Stimulated activated naive CD4-positive, alpha-beta T cell (primary cell): ENCODE measurements at places on chromosomes 13 and 19.

DNA sequence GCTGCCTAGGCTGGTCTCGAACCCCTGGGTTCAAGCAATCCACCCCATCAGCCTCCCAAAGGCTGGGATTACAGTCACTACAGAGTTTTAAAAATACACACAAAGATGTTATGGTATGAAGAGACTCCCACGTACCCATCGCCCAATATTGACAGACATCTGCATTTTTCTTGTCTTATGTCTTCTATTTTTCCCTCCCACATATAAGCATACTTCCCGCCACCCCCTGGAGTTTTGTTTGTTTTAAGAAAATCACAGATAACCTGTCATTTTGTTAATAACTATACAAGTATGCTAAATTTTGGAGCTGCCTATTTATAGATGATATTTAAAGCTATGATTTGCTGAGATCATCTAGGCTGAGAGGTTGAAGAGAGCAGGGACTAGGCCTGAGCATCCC lies 6.2 kb upstream of the SMG9 start:
- no peak for DNase-seq

DNA sequence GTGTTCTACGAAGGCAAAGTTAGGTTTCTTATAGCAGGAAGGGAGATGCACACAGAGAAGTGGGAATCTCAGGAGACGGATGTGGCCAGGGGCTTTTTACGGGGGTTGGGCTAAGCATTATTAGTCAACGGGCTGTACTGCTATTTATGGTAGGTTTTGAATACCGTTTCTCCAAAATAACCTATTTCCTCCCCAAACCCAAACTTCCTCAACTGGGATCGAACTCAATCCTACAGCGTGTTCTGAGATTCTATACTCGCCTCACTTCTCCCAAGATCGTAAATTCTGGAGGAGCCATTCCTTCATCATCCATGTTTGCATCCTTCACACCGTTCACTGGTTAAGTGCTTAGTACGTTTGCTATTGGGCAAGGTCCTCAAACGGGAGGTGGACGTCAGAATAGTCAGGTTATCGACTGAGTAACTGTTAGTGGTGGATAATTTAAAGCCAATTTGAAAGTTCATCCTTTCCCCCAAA lies 1.2 kb upstream of the TRIM13 start:
- DNase-seq: no peak

DNA sequence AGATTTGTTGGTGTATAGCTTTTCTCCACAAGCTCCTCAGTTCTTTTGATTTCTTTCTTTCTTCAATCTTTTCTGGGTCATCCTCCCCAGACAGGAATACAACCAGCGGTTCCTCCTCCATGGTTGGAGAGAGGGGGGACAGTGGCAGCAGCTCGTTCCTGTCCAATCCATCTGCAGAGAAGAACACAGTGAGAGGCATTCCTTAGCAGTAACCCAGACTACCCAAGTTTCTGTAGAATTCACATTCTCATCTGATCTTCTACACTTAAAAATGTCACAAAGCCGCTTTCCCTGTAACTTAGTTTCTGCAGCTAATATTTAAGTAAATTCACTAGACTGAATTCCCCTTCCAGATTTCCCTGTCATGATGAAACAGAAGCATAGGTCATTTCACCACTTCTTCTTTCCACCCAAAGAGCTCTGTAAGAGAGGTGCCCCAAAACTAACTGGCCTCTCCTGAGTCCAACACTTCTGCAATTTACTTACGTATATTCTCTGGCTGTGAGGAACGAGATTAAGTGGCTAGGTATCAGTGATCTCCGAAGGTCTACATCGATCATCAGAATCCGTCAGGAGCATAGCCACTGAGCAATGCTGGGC lies 171.9 kb downstream of the TBC1D4 start:
- no peak for DNase-seq

- DNase-seq: no peak
Observed at GRCh38 chr19:28330831-28331230, 882.1 kb downstream of the UQCRFS1 start.

GRCh38 chr19:51029718-51030117 lies 3.3 kb upstream of the KLK11 start:
- no peak for DNase-seq

GRCh38 chr13:25378528-25378927 lies 6.8 kb downstream of the ATP8A2 start:
- no peak for DNase-seq

- DNase-seq: no peak
Observed at GRCh38 chr13:98488736-98489135, 88.2 kb downstream of the STK24 start.

- peak; percentile 27 for DNase-seq
Observed at GRCh38 chr13:99281811-99282263, 23.7 kb upstream of the GPR18 start.

- DNase-seq: no peak
Observed at GRCh38 chr13:31209172-31209840, 9.5 kb downstream of the B3GLCT start.

DNA sequence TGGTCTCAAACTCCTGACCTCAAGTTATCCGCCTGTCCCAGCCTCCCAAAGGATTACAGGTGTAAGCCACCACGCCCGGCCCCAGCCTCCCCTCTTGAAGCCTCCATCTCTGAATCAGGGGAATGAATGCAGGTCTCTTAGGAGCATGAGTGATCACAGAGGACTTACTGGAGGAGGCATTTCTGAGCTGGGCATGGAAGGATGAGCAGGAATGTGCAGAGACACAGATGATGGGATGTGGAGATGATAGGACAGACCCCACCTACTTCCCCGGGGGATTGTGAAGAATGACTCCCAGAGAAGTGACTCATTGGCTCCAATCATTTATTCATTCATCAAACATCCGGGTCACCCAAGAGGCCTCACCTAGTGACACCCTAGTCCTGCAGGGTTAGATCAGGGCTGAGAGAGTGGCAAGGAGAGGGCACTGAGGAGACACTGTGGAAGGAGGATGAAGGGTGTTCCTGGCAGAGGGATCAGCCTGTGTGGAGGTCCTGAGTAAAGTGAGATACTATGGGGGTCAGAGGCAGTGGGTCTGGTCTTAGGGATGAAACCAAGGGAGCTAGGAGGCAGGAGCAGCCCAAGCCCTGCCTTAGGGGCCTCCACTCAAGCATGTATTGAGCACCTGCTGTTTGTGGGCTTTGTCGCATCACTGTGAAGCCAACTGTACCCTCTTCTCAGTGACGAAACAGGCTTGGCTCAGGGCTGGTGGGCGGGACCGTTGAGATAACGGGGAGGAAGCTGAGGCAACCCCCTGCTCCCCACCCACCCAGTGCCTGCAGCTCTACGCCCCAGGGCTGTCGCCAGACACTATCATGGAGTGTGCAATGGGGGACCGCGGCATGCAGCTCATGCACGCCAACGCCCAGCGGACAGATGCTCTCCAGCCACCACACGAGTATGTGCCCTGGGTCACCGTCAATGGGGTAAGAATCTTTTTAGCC lies 3.0 kb downstream of the IFI30 start:
- no peak for DNase-seq

- no peak for DNase-seq
Observed at GRCh38 chr13:31322026-31322425, 122.3 kb downstream of the B3GLCT start.

- no peak for DNase-seq
Observed at GRCh38 chr13:39935155-39935554, 279.7 kb downstream of the COG6 start.

DNA sequence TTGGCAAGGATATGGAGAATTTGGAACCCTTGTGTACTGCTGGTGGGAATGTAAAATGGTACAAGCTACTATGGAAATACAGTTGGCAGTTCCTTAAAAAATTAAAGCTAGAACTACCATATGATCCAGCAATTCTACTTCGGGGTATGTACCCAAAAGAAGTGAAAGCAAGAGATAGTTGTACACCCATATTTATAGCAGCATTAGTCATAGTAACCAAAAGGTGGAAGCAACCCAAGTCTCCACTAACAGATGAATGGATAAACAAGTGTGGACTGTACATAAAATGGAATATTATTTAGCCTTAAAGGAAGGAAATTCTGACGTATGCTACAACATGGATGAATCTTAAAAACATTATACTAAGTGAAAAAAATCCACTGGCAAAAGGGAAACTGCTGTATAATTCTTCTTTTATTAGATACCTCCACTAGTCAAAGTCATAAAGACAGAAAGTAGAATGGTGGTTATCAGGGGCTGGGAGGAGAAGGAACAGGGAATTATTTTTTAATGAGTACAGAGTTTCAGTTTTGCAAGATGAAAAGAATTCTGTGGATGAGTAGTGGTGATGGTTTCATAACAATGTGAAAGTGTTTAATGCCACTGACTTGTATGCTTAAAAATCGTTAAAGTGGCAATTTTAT lies 141.6 kb downstream of the RXFP2 start:
- no peak for DNase-seq

GRCh38 chr19:12872941-12873890 lies 8.0 kb downstream of the DNASE2 start:
- peak; percentile 64 for DNase-seq

DNA sequence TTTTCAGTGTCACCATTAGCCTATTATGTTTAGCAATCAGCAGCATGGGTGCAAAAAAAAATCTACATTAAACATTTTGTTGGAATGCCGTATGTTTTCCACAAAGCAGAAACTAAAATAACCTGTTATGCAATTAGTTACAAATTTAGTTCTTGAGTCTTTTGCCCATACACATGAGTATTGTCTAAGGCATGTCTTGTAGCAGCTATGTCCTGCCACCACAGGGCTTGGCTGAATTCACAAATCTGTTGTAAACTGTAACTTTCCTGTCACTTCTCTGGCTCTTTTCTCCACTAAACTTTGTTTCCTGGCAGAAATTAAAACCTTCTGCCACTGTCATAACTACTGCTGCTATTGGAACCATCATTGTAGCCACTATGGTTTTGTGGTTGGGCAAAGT lies 277.9 kb upstream of the SPRY2 start:
- no peak for DNase-seq

DNA sequence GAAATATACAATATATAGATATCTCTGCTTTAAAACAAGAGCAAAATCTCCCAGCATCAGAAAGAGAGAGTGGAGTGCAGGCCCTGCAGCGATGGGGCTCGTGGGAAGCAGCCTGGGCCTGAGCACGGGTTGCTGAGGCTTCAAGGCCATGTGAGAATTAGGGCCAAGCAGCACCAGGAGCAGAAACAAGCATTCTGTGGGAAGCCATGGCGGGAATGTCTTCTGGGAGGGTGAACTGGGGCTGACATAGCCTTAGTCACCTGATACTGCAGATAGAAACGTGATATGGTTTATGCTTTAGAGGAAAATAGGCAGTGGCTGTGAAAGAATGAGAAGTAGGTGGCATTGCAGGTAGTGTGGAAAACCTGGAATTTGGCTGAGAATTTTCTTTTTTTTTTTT lies 472.3 kb downstream of the IRS2 start:
- no peak for DNase-seq

DNA sequence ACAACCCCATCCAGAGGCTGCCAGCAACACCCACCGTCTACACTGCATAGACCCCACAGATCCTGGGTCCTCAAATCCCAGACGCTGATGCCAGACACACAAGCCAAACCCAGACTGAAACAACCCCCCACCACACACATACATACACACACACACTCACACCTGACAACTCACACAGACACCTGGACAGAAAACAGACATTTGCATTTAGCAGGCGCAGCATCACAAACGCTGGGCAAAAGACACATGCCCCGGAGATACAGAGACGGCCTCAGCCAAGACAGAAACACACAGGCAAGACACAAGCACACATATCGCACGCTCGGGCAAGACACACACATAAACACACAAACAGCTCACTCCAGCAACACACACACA lies 1.3 kb downstream of the BBC3 start:
- no peak for DNase-seq

GRCh38 chr19:18496167-18496979 lies 25.5 kb downstream of the ELL start:
- no peak for DNase-seq

DNA sequence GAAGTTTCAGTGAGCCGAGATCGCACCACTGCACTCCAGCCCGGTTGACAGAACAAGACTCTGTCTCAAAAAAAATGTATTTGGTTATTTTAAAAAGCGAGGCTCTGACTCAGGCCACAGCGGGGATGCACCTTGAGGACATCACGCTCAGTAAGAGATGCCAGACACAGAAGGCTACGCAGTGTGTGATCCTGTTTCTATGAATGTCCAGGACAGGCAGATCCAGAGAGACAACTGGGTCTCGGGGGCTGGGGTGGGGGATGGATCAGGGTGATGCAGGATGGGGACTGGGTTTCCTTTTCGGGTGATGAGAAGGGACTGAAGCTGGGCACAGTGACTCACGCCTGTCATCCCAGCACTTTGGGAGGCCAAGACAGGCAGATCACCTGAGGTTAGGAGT lies 5.4 kb downstream of the MED16 start:
- DNase-seq: no peak

DNA sequence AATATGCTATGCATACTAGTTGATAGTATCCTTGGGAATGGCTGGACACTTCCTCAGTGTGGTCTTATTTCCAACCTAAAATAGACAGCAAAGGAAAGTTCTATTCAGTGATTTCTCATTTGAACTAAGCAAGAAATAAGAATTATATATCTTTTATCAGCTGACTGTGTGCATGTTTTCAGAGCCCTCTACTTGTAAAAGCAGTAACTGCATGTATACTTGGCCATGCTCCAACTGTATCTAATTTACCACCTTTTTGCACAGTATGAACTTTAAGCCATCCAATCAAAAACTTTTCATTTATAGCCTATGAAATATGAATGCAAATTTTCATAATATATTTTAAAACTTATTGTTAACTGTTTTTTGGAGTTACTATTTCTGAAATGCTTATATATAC lies 136.4 kb upstream of the PCDH9 start:
- DNase-seq: no peak

DNA sequence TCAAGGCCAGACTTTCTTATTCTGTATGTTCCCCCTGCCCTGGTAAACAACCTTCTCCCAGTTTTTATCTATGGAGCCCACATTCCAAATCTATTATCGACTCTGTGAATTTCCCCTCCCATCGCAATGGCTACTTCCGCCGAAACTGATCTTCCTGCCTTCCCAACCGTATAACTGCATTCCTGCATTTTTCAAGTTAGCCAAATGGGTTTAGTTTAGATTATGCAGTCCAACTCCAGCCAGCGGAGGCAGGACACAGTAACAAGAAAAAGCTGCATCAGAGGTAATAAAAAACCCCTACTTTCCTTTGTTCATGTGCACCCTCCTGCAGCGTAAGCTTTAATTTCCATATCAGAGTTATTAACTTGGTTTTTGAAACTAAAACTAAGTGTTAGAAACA lies 112.2 kb upstream of the ZNF91 start:
- DNase-seq: no peak

- DNase-seq: no peak
Observed at GRCh38 chr13:21777166-21777565, 106.3 kb downstream of the FGF9 start.

- no peak for DNase-seq
Observed at GRCh38 chr13:97648171-97648880, 214.4 kb downstream of the RAP2A start.

GRCh38 chr13:62643007-62643483 lies 1227.4 kb upstream of the PCDH20 start:
- DNase-seq: no peak

DNA sequence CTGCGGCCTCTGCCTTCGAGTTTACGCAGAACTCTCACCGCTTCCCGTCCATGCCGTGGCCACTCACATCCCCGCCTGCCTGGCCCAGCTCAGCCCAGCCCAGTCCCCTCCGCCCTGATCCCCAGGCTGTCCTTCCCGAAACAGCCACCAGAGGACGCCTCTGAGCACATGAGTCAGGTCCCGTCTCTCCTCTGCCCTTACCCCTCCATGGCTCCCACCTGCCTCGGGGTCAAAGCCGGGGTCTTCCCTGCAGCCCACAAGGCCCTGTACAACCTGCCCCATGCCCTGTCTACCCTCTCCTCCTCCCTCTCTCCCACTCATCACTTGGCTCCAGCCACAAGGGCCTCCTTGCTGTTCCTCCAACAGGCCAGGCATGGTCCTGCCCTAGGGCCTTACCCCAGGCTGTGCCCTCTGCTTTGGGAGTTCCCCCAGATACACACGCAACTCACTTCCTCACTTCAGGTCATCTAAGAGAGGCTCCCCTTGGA lies 8.1 kb upstream of the SEMA6B start:
- peak; percentile 25 for DNase-seq
